ENCODE measurements at places on chromosomes 3 and 15.

GRCh38 chr3:160052385-160053047 is 63.9 kb downstream of the IL12A start:
- no peak overlapping the region for H3K27ac ChIP-seq
- H3K4me3 ChIP-seq = no peak overlapping the region
- H3K27me3 ChIP-seq = no peaks in the 10 kb centered on the region
- DNase-seq = no peak
- H3K36me3 ChIP-seq = no peaks in the 10 kb centered on the region

GRCh38 chr3:171758109-171758508 is 52.2 kb downstream of the PLD1 start:
- H3K36me3 ChIP-seq = no peaks in the 10 kb centered on the region
- no peak overlapping the region for H3K4me3 ChIP-seq
- H3K27ac ChIP-seq = no peak overlapping the region
- H3K4me1 ChIP-seq = no peaks in the 10 kb centered on the region
- no peak for DNase-seq
- peaks cover 6% of the 10 kb centered on the region for H3K27me3 ChIP-seq

DNA sequence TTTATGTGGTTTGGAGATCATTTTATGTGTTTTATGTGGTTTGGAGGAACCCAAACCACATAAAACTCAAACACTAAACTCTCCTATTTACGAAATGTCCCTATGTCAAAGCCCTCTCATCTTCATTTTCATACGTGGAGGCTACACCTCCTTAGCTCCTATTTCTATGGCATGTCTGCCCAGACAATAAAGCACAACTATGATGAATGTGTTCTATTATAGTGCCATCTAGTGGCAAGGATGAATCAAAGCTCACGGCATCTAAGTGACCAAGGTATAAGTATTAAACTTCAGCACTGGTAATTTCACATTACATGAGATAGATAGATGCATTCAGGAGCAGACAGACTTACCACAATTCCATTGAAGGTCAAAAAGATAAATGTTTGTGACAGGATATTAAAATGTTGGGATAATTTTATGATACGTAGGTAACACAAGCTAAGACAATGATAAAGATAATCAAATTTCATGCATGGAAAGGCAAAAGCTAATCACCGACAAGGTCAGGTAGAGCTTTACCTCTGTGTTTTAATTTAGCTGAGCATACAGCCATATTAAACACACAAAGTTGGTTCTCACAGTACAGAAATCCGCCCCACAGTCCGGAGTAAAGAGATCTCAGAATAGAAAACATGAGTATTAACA is 130.6 kb upstream of the FHIT start:
- H3K27ac ChIP-seq = no peak overlapping the region
- no peaks in the 10 kb centered on the region for H3K4me1 ChIP-seq
- no peaks in the 10 kb centered on the region for H3K27me3 ChIP-seq
- no peak for DNase-seq
- H3K4me3 ChIP-seq = no peak overlapping the region

- no peaks in the 10 kb centered on the region for H3K36me3 ChIP-seq
- no peak overlapping the region for H3K4me3 ChIP-seq
- DNase-seq = no peak
- H3K27me3 ChIP-seq = peaks cover 3% of the 10 kb centered on the region
- no peak overlapping the region for H3K27ac ChIP-seq
Measured at GRCh38 chr3:159861369-159861987, 127.2 kb upstream of the IL12A start.

GRCh38 chr3:24181256-24181655 is 236.2 kb downstream of the NR1D2 start:
- H3K4me3 ChIP-seq = no peak overlapping the region
- no peak overlapping the region for H3K27ac ChIP-seq
- H3K36me3 ChIP-seq = no peaks in the 10 kb centered on the region

GRCh38 chr3:186489507-186489906 is 54.7 kb downstream of the CRYGS start:
- no peak overlapping the region for H3K4me3 ChIP-seq
- no peak for DNase-seq
- no peaks in the 10 kb centered on the region for H3K36me3 ChIP-seq
- H3K4me1 ChIP-seq = no peaks in the 10 kb centered on the region
- no peak overlapping the region for H3K27ac ChIP-seq

- H3K4me3 ChIP-seq = no peak overlapping the region
- H3K27ac ChIP-seq = no peak overlapping the region
- H3K4me1 ChIP-seq = no peaks in the 10 kb centered on the region
- no peaks in the 10 kb centered on the region for H3K36me3 ChIP-seq
Measured at GRCh38 chr15:84865074-84865569, 19.3 kb upstream of the SLC28A1 start.
